ENCODE measurements at places on chromosomes 1 and 21.

DNA sequence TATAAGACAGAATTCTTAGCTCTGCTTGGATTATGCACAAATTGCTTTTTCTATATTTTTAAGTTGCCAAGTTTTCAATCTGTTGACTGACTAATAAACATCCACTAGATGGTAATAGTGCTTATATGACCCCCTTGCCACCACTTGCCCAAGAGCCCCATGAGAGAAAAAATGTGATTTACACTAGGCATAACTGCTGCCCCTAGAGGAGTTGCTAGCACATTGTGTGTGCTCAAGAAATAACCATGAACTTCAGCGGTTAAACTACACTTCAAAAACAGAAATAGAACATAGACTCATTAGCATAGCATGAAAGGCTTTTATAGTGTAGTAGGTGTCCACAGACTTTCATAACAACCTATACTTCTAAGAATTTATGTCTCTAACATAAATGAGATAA is 61.4 kb downstream of the BRINP3 start:
- H3K4me1 ChIP-seq = no peaks in the 10 kb centered on the region
- DNase-seq = no peak
- no peaks in the 10 kb centered on the region for H3K27me3 ChIP-seq

- no peaks in the 10 kb centered on the region for H3K36me3 ChIP-seq
- no peaks in the 10 kb centered on the region for H3K4me1 ChIP-seq
- DNase-seq = no peak
- no peaks in the 10 kb centered on the region for H3K27me3 ChIP-seq
- no peak overlapping the region for H3K4me3 ChIP-seq
Measured at GRCh38 chr1:57550092-57550491, 126.2 kb upstream of the DAB1 start.

- no peaks in the 10 kb centered on the region for H3K4me1 ChIP-seq
- no peak overlapping the region for H3K4me3 ChIP-seq
- no peaks in the 10 kb centered on the region for H3K27me3 ChIP-seq
- no peak for DNase-seq
- no peak overlapping the region for H3K27ac ChIP-seq
- H3K36me3 ChIP-seq = no peaks in the 10 kb centered on the region
Measured at GRCh38 chr1:248752161-248753028, 3.2 kb downstream of the LYPD8 start.

- peaks cover 37% of the 10 kb centered on the region for H3K4me1 ChIP-seq
- DNase-seq = no peak
- H3K27ac ChIP-seq = peak overlapping the region; percentile 98
- no peaks in the 10 kb centered on the region for H3K27me3 ChIP-seq
- H3K4me3 ChIP-seq = peak overlapping the region; percentile 99
Measured at GRCh38 chr1:246566813-246567645, 773 bp downstream of the CNST start.

DNA sequence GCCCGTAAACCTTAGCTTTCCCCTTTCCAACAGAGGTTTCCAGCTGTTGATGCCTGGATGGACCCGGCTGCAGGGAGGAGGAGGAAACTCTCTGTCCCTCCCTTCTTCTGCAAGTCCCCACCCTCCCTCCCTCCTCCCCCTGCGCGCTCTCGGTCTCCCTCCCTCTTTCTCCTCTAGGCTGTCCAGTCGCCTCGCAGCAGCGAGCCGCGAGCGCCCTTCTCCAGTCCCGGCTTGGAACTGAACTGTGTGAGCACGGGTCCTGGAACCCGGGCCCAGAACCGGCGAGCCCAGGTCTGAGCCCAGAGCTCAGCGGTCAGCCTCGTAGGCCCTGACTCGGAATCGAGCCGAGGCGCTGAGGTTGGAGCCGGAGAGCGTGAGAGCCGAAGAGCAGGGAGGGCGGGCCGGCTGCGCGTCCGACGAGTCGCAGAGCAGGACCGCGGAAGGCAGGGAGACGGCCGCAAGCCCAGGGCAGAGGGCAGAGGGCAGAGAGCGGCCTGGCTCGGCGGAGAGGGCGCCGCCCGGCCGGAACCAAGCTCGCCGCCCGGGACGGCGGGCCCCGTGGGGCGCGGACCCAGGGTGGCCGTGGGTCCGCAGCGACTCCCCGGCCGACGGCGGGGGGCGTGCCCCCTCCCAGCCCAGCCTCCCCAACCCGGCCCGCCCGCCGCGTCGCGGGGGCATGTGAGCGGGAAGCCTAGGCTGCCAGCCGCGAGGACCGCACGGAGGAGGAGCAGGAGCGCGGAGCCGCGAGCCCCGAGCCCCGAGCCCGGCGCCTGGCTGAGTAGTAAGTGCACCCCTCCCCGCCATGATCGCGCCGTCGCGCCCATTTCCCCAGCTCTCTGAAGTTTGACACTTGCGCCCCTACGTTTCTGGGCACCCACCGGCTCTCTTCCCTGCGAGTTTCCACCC is at the start of gene SOX13:
Gene SOX13 (plus strand): TSS at position 185 of the 906 bp plus-strand sequence. CDS start 39,801 bp downstream, outside the sequence.
- peaks cover 5% of the 10 kb centered on the region for H3K4me1 ChIP-seq
- peak within 1 kb of the TSS; percentile 76 for H3K4me3 ChIP-seq
- H3K36me3 ChIP-seq = no peaks in the 10 kb centered on the region
- H3K27me3 ChIP-seq = peaks cover 69% of the 10 kb centered on the region
- H3K27ac ChIP-seq = no peak within 1 kb of the TSS

- H3K4me1 ChIP-seq = peaks cover 35% of the 10 kb centered on the region
- no peak overlapping the region for H3K4me3 ChIP-seq
- no peaks in the 10 kb centered on the region for H3K27me3 ChIP-seq
- H3K27ac ChIP-seq = peak overlapping the region; percentile 50
Measured at GRCh38 chr21:29022166-29022565, 2.3 kb upstream of the USP16 start.

DNA sequence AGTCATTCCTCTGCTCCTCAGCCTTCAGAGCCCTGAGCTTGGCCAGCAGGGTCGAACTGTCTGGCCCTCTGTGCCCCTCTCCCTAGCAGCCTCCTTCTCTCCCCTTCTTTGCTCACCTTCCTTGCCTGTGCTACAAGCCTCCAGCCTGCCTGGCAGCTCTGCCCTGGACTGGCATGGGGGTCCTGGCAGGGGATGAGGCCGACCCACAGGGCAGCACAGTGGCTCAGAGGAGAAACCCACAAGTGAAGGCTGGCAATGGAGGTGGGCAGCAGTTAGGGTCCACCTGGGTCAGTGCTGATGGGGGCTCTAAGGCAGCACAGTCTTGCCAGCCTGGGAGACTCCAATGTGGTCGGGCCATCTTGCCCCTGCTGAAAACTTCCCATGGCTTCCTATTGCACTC is 274.2 kb downstream of the GRIK3 start:
- H3K36me3 ChIP-seq = no peaks in the 10 kb centered on the region
- no peak overlapping the region for H3K4me3 ChIP-seq
- no peak for DNase-seq
- H3K27ac ChIP-seq = no peak overlapping the region

DNA sequence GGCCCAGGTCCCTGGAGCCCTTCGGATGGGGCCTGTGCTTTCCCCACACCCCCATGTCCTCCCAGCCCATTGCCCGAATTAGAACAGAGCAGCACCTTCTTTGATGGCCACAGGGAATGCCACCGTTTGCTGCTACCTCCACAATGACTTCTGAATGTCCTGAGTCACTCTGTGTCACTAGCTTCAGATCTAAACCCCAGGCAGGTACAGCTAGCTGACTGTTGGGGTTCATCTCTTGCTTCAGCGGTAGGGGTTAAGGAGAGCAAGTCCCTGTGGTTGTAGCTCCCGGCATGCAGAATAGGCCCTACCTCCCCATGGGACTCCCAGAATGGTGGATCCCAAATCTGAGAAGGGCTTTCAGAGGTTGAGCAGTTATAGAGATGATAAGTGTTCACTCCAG is 291.1 kb upstream of the POU3F1 start:
- no peak overlapping the region for H3K4me3 ChIP-seq
- peaks cover 12% of the 10 kb centered on the region for H3K4me1 ChIP-seq
- peaks cover 9% of the 10 kb centered on the region for H3K27me3 ChIP-seq

- DNase-seq = no peak
- H3K4me3 ChIP-seq = no peak overlapping the region
- no peaks in the 10 kb centered on the region for H3K36me3 ChIP-seq
Measured at GRCh38 chr1:241356187-241356518, 852 bp downstream of the RGS7 start.
